Nephron progenitor cell (in vitro differentiated cells): ENCODE measurements at places on chromosomes 3 and 15.

DNA sequence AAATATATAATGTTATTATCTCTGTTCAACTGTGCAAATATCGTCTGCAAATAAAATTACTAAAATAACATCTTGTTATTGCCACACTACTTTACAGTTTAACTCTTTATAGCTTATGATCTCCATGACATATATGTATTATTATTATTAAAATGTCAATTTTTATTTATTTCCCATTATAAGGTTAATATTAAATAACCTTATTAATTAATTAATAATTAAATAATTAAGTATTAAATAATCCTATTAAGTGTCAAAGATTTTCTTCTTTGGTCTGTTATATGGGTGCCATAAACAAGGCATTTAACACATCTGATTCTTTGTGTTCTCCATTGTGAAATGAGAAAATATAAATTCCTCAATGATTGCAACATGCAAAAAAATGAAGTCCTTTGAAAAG is 10.0 kb downstream of the BCHE start:
- DNase-seq: no peak

DNA sequence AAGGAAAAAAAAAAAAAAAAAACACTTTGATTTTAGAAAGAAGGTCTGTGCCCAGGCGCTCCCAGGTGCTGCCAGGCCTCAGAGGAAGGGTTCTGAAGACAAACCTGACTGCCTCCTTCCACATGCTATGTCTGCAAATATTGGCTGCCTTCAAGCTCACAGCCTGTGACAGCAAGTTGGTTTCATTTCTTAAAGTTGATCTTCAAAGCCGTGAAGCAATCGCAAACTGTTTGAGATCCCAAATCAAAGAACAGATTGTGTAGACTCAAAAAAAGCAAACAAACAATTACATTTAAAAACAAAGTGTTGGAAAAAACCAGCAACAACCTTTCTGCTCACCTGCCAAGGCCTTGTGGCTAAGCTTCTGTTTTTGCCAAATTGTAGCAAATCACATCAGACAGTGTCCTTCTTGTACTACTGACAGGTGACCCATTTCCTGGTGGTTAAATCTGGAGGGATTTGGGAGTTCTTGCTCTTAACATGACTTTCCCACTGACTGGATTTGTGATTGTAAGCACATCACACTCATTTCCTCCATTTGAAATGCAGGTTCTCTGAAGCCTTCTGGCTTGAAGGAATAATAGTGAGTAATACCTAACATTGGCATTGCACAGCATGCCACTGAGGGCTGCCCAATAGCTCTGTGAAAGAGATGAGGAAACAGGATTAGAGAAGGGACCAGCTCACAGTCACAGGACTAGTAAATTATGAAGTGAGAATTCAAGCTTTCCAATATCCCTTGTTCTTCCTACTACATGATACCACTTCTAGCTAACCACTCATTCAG is 502.4 kb downstream of the LPP start:
- DNase-seq: no peak

DNA sequence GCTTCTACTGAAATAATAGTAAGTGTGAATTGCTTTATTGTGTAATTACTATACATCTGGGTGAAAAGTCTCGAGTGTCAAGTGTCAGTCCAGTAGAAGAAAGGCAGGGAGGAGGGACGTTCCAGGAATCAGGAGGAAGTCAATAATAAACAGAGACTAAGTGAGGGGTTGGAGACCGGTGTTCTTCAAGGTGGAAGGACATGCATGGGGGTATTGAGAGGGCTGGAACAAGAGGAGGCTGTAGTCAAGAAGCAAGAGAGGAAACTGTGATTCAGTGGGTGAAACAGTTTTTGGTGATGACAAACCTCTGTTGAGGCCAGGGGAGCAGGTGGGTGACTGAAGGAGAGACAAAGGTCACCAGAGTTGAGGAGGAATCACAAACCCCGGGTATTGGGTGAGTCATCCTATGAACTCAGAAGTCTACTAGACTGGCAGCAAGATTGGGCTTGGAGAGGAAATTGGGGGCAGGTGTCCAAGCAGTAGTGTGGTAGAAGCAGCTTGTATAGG is 11.6 kb upstream of the SCAMP5 start:
- DNase-seq: no peak

- no peak for DNase-seq
Measured at GRCh38 chr3:48727511-48727910, 10.5 kb upstream of the IP6K2 start.

DNA sequence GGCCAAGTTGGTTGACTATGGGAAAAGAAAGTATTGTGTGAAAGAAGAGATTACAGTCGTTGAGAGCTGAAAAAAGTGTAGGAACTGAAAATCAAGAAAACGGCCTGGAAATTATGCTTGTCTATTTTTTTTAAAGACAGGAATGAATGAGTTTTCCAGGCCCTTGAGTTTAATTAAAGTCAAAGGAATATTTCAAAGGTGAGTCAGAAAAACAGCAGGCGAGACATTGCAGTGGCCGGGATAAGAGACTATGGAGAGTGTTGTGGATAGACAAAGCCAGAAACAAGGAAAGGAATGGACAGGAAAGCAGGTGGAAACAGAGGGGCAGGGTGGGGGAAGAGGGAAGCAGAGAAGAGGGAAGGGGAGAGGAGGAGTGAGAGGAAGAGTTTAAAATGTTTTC is 275.1 kb upstream of the LRTM1 start:
- DNase-seq: no peak

DNA sequence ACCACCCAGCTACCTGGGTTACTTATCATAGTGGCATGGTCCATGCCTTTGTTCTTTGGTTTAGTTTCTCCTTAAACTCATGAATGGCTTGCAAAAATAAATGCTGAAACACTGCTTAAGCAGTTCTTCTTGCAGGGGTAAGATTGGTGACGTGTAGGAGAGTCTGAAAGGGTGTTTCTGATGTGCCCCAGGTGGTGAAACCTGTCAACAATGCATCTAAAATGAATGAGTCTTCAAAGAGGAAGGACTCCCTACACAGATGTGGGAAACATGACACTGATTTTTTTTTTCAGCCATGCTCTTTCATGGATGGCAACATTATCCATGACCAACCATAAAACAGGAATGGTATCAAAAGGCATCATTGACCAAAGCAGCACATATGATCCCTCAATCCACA is 72.0 kb downstream of the KCNH8 start:
- no peak for DNase-seq

DNA sequence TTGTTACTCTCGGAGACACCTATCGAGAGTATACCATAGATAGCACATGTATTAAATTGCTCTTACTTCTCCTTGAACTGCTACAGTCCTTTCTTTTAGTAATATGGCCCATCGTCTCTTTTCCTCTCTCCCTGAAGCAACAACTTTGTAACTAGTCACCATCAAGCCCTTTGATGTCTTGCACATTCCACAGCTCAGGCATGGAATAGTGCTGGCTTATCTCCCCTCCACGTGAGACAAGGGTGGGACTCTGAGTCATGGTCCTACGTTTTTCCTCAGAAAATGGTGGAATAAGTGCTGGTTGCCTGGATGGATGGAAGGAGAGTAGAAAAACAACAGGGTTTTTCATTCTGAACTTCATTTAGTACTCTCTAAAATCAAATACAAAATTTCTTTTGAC is 163.3 kb upstream of the MBNL1 start:
- DNase-seq: no peak

DNA sequence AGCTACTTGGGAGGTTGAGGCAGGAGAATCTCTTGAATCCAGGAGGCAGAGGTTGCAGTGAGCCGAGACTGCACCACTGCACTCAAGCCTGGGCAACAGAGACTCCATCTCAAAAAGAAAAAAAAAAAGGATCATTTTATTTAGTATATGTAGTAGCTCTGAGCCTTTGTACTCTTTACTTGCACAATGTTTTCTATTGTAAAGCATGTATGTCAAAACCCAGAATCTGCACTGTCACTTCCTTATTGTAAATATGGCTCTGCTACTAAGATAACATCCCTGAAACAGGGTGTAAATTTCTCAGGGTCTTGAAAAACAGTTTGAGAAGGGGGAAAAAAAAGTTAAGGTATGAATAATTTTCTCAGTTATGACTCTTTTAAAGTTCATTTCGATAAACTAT is 35.1 kb downstream of the SLMAP start:
- no peak for DNase-seq

DNA sequence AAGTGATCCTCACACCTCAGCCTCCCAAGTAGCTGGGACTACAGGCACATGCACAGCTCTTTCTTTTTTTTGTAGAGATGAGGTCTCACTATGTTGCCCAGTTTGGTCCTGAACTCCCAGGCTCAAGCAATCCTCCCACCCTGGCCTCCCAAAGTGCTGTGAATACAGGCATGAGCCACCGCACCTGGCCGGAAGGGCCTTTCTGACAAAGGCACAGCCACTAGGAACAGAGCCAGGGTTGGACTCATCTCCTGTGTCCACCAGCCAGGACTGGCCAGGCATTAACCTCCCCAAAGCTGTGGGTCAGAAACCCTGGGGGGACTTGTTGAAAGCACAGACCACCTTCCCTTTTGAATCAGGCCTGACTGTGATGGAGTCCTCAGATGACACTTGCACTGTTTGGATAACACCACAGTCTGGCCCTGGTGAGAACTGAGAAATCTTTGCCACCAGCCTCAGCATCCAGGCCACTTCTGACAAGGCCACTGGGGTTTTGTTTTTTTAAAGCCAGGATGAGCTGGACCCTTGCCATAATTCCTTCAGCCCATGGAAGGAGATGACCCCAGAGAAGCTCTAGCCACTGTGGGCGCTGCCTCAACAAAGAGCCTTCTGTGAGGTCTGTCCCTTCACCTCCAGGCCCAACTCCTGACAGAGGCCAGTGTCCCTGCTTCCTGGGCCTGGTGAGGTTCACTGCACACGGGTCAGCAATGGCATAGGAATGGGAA is 4.8 kb downstream of the TKT start:
- no peak for DNase-seq

DNA sequence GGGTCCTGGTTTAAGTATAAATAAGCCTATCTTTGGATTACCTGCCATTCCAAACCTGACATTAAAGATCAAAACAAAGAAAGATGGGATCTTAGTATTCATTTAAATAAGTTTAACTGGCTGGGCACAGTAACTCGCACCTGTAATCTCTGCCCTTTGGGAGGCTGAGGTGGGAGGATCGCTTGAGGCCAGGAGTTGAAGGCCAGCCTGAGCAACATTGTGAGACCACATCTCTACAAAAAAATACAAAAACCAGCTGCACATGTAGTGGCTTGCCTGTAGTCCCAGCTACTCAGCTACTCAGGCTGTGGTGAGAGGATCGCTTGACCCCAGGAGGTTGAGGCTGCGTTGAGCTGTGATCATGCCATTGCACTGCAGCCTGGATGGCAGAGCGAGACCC is 176.9 kb downstream of the FNDC3B start:
- DNase-seq: no peak

DNA sequence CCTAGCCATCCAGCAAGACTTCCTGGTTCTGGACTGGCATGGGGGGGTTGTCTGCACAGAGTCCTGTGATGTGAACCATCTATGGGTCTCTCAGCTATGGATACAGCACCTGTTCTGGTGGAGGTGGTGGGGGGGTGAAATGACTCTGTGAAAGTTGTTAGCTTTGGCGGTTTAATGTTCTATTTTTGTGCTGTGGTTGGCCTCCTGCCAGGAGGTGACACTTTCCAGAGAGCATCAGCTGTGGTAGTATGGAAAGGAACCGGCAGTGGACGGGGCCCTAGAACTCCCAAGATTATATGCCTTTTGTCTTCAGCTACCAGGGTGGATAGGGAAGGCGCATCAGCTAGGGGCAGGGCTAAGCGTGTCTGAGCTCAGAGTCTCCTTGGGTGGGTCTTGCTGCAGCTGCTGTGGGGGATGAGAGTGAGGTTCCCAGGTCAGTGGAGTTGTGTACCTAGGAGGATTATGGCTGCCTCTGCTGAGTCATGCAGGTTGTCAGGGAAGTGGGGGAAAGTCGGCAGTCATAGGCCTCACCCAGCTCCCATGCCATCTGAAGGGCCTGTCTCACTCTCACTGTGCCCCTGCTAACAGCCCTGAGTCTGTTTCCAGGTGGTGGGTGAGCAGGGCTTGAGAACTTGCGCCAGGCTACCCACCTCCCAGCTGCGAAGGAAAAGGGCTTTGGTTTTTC is 7.1 kb upstream of the LARS2 start:
- DNase-seq: no peak

GRCh38 chr3:55190331-55190730 is 262.5 kb upstream of the LRTM1 start:
- DNase-seq: no peak

DNA sequence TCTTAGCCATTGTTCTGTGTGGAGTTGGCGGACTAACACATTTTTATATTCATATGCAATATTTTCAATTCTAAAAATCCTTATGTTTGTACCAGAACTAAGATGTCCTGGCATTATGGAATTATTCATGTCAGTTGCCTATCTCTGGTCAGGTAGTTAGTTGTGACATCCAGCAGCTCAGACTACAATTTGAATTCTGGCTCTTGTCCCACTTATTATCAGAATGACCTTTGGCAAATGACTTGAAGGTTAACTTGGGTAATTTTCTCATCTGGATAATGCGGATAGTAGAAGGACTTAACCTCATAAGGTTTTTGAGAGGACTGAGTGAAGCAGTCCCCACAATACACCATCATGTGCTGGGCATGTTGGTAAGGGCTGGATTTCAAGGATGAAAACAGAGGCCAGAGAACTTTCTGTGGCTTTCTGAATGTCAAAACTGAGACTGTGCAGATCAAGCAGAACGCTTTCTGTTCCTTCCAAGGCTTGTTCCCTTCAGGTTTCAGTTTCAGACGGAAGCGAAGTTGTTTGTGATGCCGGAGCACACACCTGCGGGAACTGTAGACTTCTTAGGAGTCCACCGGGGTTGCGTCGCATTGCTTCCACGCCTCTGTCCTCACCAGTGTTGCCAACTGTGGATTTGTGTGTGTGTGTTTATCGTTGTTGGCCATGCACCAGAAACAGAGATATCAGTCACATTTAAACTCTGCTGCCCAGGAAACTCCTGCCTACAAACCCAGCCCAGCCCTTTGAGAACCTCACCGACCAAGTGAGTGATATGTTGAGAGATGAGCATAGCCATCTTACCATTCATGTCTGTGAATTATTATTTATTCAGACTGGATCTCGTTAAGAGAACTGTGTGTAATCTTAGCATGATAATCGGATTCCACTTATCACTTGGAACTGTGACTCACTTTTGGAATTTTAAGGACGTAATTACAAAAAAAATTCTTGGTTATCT is 76.0 kb downstream of the PTPRG start:
- no peak for DNase-seq

DNA sequence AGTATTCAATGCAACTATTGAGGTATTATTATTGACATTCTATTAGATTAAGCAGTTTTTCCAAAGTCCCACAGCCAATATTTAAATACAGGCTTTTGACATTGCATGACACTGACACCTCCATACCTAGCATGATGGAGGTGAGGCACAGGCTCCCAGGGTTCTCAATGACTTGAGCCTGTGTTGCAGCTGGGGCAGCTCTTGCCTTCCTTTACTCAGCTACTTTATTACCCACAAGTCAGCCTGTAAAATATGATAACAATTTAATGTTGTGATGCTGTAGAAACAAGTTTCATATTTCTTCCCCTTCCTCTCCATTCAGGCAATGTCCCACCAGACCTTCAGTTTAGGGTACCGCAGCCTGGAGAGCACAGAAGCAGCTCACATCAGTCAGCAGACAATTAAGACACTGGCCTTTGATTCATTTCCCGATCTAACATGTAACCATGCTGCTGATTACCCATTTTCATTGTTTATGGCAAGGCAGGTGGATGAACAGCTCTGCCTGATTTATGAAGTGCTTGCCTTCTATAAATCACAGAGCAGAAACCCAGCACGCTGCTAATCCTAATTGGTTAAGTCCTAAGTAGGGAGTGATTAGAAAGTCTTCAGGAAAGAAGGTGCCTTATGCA is 826.1 kb downstream of the AGBL1 start:
- DNase-seq: no peak
